Kidney (tissue), 22 donors: ENCODE measurements at places on chromosomes 12 and 14. TPM values are rescaled to one million over a fixed set of nuclear protein-coding genes. Genes with fewer than 3 reads are reported as not detected.

The IL31 gene
- not detected for polyA plus RNA-seq

The MCRS1 gene
- polyA plus RNA-seq, result 60.4 TPM

The SLC48A1 gene
- 56.9 TPM for polyA plus RNA-seq

The FSCB gene
- not detected for polyA plus RNA-seq

The TMCC3 gene
- 6.7 TPM for polyA plus RNA-seq

The CLEC4C gene
- polyA plus RNA-seq, result not detected

DNA sequence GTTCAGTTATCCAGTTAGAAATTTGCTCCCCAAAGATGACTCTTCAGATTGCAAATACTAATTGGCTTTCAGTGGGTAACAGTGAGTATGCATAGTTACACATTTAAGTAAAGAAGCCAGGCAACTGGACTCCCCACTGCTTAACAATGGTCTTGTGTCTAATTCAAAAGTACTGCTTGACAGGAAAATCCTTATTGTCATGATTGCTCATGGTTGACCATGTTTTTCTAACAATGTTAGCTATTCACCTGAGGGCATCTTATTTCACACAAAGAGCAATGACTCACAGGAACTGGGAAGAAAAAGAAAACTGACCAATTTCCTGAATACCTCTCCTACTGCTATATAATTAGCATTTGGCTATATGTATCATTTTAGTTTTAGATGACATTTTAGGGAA lies 33.7 kb upstream of the ALG10B start:
- DNase-seq, result no peak
- no peak overlapping the region for H3K27ac ChIP-seq
- H3K27me3 ChIP-seq, result no peaks in the 10 kb centered on the region

- H3K4me3 ChIP-seq, result no peak overlapping the region
- H3K27ac ChIP-seq, result no peak overlapping the region
- no peaks in the 10 kb centered on the region for H3K4me1 ChIP-seq
- no peaks in the 10 kb centered on the region for H3K36me3 ChIP-seq
These were observed 330.5 kb upstream of the TMEM132C start for GRCh38 chr12:127936463-127936862.

DNA sequence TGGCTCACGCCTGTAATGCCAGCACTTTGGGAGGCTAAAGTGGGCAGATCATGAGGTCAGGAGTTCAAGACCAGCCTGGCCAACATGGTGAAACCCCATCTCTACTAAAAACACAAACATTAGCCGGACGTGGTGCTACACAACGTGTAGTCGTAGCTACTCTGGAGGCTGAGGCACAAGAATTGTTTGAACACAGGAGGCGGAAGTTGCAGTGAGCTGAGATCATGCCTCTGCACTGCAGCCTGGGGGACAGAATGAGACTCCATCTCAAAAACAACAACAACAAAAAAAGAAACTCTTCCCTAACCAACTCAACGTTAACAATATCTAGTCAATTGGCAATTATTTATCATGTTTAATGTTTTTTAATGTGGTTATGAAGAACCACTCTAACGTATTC lies 89.3 kb downstream of the EPS8 start:
- peak overlapping the region; percentile 1 for H3K27ac ChIP-seq
- no peak overlapping the region for H3K4me3 ChIP-seq
- DNase-seq, result no peak
- no peaks in the 10 kb centered on the region for H3K27me3 ChIP-seq

DNA sequence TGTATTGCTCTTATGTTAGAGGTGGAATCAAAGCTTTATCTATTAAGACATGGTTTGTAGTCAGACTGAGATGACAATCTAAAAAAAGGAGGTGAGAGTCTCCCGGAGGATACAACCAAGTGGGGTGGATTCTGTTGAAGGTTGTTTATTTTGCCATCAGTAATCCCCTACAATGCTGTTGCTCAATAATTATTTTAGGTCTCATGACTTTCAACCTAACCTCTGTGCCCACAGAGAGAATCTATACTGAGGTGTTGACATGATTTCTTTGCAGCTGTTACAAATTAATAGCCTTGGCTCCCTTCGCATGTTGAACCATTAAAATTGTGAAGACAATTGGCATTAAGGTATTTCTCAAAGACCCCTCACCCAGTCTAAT lies 28.7 kb upstream of the FOS start:
- no peak for DNase-seq
- no peak overlapping the region for H3K4me3 ChIP-seq
- H3K27ac ChIP-seq, result peak overlapping the region; percentile 43
- H3K27me3 ChIP-seq, result no peaks in the 10 kb centered on the region
- H3K36me3 ChIP-seq, result no peaks in the 10 kb centered on the region

DNA sequence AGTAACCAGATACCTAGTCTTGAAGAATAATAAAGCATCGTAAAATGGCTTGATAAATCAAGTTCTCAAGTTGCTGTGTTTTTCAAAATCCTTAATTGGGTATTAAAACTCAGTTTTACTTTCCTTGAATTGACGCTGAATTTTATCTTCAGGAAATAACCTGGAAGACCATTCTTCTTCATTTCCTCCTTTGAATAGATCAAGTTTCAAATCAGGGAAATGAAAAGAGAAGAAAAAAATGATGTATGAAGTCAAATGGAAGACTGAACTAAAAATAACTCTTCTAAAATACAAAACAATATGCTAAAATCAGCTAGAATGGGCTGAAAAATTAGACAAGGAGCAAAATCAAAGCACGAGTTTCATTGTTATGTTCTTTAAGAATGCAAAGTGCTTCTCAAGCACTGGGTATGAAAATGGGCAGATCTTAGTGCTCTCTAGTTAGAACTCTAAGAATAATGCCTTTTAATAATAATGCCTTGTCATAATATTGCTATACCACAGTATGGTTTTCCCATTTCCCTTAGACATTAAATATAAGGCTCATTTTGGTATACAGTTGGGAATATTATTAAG lies 54.6 kb upstream of the CLEC14A start:
- no peak overlapping the region for H3K4me3 ChIP-seq
- H3K4me1 ChIP-seq, result no peaks in the 10 kb centered on the region
- DNase-seq, result no peak
- H3K27ac ChIP-seq, result no peak overlapping the region
- no peaks in the 10 kb centered on the region for H3K36me3 ChIP-seq
- no peaks in the 10 kb centered on the region for H3K27me3 ChIP-seq

- H3K4me3 ChIP-seq, result no peak overlapping the region
- no peaks in the 10 kb centered on the region for H3K36me3 ChIP-seq
- no peaks in the 10 kb centered on the region for H3K4me1 ChIP-seq
- no peak overlapping the region for H3K27ac ChIP-seq
- no peaks in the 10 kb centered on the region for H3K27me3 ChIP-seq
These were observed 103.8 kb downstream of the TBX5 start for GRCh38 chr12:114302117-114302516.

- no peaks in the 10 kb centered on the region for H3K36me3 ChIP-seq
- no peaks in the 10 kb centered on the region for H3K27me3 ChIP-seq
These were observed 12.0 kb downstream of the ABHD12B start for GRCh38 chr14:50883827-50884197.

DNA sequence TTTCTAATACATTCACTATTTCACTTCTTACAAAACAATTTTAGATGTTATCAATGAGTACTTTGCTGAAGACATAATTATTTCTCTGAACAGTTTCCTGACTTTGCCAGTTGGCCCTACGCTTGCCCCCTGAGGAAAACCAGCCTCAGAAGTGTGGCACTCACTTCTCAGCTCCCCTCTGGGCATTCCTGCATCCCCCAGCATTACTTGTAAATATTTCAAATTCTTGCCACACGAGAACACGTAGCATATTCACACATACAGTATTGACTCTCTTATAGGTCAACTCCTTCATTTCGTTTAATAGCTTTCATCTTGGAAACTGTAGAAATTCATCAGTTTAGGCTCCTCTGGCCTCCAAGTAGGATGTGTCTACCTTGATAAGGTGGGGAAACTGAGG lies 65.2 kb downstream of the OTX2 start:
- DNase-seq, result no peak
- no peak overlapping the region for H3K27ac ChIP-seq
- no peak overlapping the region for H3K4me3 ChIP-seq
- no peaks in the 10 kb centered on the region for H3K27me3 ChIP-seq
- H3K36me3 ChIP-seq, result no peaks in the 10 kb centered on the region

- no peak overlapping the region for H3K27ac ChIP-seq
- H3K4me3 ChIP-seq, result no peak overlapping the region
- H3K27me3 ChIP-seq, result no peaks in the 10 kb centered on the region
- H3K4me1 ChIP-seq, result peaks cover 2% of the 10 kb centered on the region
These were observed 204.3 kb downstream of the KIF26A start for GRCh38 chr14:104342435-104343293.

- no peak for DNase-seq
- no peaks in the 10 kb centered on the region for H3K4me1 ChIP-seq
- no peaks in the 10 kb centered on the region for H3K27me3 ChIP-seq
These were observed 151.6 kb downstream of the HELB start for GRCh38 chr12:66453844-66454243.

DNA sequence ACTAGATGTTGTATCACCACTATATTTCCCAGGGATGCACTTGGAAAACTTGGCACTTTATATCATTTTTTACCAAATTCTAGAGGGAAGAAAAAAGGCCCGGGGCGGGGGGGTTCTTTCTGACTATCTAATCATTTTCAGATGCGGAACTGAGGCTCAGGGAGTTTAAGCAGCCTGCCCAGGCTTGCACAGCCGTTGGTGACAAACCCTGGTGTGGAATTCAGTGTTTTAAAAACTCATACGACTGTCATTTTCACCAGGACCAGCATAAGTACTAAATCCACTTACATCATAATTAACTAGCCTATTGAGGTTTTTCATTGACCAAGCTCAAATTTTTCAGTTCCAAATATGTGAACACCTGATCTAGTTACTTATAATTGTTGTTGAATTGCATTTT lies 181.0 kb downstream of the IPO8 start:
- no peaks in the 10 kb centered on the region for H3K36me3 ChIP-seq
- DNase-seq, result no peak
- H3K4me1 ChIP-seq, result no peaks in the 10 kb centered on the region
- no peak overlapping the region for H3K27ac ChIP-seq

- H3K4me3 ChIP-seq, result no peak overlapping the region
- H3K27ac ChIP-seq, result no peak overlapping the region
- DNase-seq, result peak; percentile 63
- no peaks in the 10 kb centered on the region for H3K27me3 ChIP-seq
- H3K4me1 ChIP-seq, result no peaks in the 10 kb centered on the region
- peaks cover 7% of the 10 kb centered on the region for H3K36me3 ChIP-seq
These were observed 16.7 kb downstream of the P2RX2 start for GRCh38 chr12:132635076-132635955.

- H3K4me3 ChIP-seq, result no peak overlapping the region
- H3K27me3 ChIP-seq, result no peaks in the 10 kb centered on the region
- H3K36me3 ChIP-seq, result no peaks in the 10 kb centered on the region
- H3K27ac ChIP-seq, result no peak overlapping the region
These were observed 154.1 kb upstream of the FUT8 start for GRCh38 chr14:65258391-65258790.

DNA sequence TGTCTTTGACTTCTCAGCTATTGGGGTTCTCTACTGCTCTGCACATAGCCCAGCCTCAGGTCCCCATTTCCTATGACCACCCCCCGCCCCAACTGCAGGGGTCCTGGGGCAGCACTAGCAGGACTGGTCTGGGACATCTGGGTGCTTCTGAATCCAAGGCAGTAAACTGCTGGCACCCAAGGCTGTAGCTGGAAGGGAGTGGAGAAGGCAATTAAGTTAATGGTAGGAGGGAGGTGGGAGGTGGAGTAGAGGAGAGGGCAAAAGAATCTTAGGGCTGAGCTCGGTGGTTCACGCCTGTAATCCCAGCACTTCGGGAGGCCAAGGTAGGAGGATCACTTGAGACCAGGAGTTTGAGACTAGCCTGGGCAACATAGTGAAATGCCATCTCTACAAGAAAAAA lies 11.5 kb downstream of the PLEK2 start:
- no peaks in the 10 kb centered on the region for H3K4me1 ChIP-seq
- no peak overlapping the region for H3K27ac ChIP-seq
- no peaks in the 10 kb centered on the region for H3K36me3 ChIP-seq
- no peaks in the 10 kb centered on the region for H3K27me3 ChIP-seq
- H3K4me3 ChIP-seq, result no peak overlapping the region

DNA sequence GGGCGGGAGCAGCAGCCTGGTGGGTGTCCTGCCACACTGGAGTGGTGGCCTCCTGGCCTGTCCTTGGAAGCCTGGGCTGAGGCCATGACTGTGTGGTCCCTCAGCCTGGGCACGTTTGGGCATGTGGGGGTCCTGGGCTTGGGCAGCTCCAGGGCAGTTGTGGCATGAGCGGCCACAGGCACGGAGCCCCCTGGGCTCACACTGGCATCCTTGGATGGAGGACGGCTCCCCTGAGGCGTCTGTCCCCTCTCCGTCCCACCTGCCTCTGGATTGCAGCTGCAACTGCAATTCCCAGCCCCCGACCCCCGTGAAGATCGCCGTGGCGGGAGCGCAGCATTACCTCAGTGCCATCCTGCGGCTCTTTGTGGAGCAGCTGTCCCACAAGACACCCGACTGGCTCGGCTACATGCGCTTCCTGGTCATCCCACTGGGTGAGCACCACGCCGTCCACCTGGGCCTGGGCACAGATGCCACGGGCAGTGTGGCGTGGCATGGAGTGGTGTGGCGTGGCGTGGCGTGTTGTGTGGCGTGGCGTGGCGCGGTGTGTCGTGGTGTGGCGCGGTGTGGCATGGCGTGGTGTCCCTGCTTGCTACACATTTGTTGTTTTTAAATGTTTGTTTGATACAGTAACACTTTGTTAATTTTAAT lies 15.1 kb upstream of the TEX22 start:
- no peak overlapping the region for H3K27ac ChIP-seq
- peaks cover 21% of the 10 kb centered on the region for H3K36me3 ChIP-seq
- H3K4me3 ChIP-seq, result no peak overlapping the region
- no peaks in the 10 kb centered on the region for H3K27me3 ChIP-seq

- no peak overlapping the region for H3K27ac ChIP-seq
- H3K4me1 ChIP-seq, result peaks cover 13% of the 10 kb centered on the region
- DNase-seq, result no peak
- no peak overlapping the region for H3K4me3 ChIP-seq
These were observed 4.2 kb downstream of the SRSF5 start for GRCh38 chr14:69771136-69771535.

GRCh38 chr12:14135996-14136395 lies 154.6 kb upstream of the GRIN2B start:
- no peak overlapping the region for H3K27ac ChIP-seq
- H3K4me1 ChIP-seq, result no peaks in the 10 kb centered on the region
- no peak for DNase-seq
- H3K27me3 ChIP-seq, result no peaks in the 10 kb centered on the region

- peak; percentile 78 for DNase-seq
- H3K27me3 ChIP-seq, result no peaks in the 10 kb centered on the region
- H3K36me3 ChIP-seq, result no peaks in the 10 kb centered on the region
These were observed 150.5 kb upstream of the KRR1 start for GRCh38 chr12:75661908-75662307.

DNA sequence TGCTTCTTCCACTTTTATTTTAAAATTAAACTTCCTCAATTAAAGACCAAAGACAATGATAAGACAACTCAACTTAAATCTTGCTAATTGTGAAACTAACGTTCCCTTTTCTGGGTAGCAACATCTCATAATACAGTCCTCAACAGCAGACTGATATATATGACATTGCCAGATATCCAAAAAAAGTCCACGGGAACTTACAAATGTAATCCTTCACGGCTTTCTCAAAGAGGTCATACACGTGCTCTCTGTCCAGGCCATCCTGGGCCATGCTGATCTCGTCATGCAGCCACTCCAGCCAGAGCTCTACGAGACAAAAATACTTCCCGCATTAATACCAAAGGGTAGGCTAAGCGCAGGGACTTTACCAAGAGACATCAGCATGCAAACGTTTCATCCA lies 13.3 kb downstream of the SART3 start:
- no peaks in the 10 kb centered on the region for H3K27me3 ChIP-seq
- H3K4me1 ChIP-seq, result no peaks in the 10 kb centered on the region
- peaks cover 32% of the 10 kb centered on the region for H3K36me3 ChIP-seq
- H3K4me3 ChIP-seq, result no peak overlapping the region
- no peak overlapping the region for H3K27ac ChIP-seq

- no peak for DNase-seq
- no peak overlapping the region for H3K27ac ChIP-seq
- H3K27me3 ChIP-seq, result no peaks in the 10 kb centered on the region
These were observed 155.3 kb downstream of the PDE3A start for GRCh38 chr12:20523658-20524057.
